ENCODE measurements at places on chromosomes 1 and 21.

GRCh38 chr1:97006044-97006661, 284.6 kb downstream of the PTBP2 start:
- DNase-seq: peak; percentile 61

GRCh38 chr1:15680561-15681348, 3.4 kb upstream of the PLEKHM2 start:
- no peak for DNase-seq

GRCh38 chr1:65068202-65069010, 79.6 kb upstream of the AK4 start:
- DNase-seq: no peak

DNA sequence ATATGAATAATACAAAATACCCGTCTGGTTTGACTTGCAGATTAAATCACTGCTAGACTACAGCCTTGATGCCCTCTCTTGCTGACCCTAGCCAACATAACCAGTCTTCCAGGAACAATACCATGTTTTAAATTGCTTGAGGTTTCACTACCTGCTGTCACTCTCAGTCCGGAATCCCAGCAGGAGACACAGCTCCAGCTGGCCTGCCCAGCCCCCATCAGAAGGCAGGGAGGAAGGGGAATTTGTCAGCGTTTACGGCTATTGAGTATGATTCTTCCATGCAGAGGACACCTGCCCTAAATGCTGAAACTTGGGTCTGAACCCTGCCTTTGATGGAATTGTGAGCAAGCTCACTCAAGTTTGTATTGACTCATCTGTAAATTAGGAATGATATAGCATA, 33.0 kb downstream of the ZNF496 start:
- no peak for DNase-seq

DNA sequence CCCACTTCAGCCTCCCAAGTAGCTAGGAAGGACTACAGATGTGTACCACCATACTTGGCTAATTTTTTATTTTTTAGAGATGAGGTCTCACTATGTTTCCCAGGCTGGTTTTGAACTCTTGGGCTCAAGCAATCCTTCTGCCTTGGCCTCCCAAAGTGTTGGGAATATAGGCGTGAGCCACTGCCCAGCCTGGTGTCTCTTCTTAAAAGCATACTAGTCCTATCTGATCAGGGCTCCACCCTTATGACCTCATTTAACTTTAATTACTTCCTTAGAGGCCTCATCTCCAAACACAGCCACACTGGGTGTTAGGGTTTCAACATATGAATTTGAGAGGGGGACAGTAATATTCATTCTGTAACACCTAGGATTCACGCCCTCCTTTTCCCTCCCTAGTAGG, 130.9 kb downstream of the GLIS1 start:
- no peak for DNase-seq

DNA sequence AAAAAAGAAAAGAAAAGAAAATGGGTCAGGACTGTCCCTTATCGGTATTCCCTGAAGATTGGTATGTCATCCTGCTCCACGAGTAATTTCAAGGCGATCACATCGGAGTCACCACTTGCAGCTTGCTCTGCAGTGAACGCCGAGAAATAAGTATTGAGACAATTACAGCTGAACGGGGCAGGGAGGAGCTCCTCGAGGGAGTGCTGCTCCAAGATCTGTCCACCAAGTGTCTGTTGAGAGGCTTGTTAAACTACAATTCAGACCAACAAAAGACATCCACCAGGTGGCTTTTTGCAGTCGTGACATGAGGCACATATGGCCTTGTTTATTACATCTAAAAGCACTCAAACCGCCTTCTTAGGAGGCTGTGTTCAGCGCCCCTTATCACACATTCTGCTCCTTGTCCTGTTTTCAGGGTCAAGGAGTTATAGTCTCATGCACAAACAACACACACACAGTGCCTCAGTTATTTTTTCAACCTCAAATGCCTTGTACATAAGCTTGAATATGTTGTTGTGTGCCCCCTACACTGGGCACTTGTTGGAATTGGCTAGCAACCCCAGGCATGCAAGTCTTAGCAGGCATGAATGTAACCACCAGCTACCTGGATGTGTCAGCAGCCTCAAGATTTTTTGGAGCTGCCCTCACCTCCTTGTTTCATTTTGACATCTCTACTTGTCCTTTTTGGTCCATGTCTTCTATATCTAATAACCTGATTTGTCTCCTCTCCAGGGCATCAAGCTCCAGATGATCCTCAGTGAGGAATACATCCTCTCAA, 13.0 kb upstream of the CD48 start:
- DNase-seq: no peak

GRCh38 chr1:175385316-175385715, 192.7 kb upstream of the KIAA0040 start:
- no peak for DNase-seq

- no peak for DNase-seq
Observed at GRCh38 chr1:168683871-168684270, 45.1 kb downstream of the DPT start.

- peak; percentile 42 for DNase-seq
Observed at GRCh38 chr1:104294259-104294658, 544.6 kb downstream of the AMY1C start.

DNA sequence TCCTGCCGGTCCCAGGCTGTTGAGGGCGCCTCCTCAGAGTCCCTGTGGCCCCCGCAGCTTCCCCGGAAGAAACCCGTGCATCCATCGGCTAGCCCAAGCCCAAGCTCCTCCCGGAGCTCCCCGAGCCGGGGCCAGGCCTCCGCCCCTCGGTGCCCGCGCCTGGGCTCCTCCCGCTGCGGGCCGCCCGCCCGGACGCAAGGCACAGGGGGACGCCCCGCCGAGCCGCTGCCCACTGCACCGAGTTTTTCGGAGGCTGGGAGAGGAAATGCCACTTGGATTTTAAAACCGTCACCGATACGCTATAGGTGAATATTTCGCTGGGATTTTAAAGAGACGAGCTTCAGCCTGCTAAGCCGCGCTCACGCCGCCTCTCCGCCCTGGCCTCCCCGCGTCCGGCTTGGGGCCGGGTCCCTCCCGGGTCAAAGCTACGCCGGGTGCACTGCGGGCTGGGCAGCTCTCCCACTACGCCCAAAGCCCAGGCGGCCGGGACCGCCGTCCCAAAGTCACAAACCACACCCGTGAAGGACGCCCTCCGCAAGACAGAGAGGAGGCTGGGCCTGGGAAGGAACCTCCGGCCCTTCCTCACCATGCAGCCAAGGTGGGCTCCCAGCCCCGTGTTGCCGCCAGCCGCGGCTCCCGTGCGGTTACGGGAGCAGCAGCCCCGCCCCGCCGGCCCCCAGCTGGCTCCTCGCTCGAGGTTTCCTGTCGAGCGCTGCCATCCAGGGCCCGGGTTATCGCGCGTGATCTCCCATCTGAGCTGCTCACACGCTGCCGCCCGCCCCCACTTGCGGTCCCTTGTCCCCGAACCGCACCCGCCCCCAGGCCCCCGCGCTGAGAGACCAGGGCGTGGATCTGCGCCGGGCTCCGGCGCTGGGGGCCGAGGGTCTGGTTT, 63.2 kb downstream of the CD247 start:
- DNase-seq: no peak

DNA sequence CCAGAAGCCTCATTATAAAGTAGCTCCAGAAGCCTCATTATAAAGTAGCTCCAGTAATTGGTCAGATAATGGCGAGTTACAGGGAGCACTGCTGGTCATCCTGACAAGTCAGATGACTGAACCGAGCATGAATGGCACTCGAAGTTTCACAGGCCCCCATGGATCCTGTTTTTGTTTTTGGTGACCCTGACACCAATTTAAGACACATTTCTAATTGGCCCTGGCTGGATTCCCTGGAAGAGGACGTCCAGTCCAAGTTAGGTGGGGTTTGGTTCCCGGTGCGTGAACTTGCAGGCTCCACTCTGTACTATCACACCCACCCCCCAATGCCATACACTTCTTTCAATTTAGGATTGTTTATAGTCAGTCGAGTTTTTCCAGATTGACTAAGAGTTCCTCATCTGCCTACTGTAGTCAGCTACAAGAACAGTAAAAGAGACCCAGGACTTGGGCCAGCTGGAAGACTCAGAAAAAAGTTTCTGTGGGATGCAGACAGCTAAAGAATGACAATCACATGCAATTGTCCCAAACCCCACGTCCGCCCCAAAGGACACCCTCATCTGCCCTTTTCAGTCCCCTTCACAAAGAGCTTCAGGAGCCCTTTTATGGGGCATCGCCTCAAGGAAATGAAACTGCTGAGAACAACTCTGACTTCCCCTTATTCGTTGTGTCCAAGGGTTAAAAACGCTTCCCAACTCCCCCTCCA, 2.7 kb downstream of the DHRS3 start:
- DNase-seq: no peak

DNA sequence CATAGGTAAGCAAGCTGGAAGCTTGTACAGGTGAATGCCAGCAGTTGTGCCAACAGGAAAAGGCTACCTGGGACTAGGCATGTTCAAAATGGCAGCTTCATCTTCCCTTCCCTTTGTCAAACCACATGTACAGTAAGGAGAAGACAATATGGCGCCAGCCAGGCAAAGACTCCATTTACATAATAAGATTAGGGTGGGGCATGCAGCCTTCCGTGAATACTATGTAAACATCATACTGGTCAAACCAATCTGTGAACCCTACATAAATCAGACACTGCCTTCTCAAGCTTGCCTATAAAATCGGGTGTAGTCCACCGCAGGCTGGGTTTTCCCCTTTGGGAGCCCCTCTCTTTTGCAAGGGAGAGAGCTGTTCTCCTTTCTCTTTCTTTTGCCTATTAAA, 24.6 kb downstream of the ATF3 start:
- DNase-seq: no peak

DNA sequence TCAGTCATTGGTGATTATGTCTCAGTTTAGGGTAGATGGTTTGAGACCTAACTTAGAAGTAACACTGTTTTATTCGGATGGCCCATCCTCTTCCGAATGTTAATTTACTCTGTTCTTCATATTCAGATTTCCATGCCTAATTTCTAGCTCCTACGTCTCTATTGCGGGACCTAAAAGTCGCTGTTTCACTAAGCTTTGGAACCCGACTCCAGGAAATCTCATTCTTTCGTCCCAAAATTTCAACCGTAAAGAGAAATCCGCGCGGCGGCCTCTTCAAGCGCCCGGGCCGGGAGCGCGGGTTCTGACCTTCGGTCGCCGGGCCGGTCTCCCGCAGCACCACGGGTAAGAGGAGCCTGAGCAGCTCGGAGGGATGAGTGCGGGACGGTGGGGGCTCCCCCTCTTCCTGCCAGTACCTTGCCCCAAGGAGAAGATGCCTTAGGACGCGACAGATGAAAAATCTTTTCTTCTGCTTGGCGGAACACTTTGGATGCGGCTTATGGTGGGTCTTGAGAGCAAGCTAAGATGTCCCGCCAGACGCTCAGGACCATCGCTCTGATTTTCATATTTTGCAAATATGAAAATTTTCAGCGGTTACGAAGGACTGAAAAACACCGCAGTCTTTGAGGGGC, 128.7 kb downstream of the PPIAL4G start:
- DNase-seq: no peak

DNA sequence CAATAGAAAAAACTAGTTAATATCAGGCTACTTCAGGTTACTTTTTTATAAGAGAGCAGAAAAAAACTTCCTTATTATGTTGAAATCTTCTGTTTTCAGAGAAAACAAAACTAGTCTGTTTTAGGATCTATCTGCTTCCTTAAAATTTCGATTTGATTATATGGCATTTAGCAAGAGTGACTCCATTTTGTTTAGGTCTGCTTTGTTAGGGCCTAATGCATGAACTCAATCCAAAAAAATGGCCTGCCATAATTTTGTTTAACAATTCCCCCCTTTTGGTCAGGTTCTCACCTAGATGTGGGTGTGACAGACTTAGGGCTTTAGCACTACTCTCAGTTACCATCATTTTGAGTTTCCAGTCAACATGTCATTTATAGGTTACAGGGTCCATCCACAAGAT, 89.8 kb upstream of the GNG12 start:
- DNase-seq: no peak

Measured in NCI-H446 treated with DMSO at 0.1 percent for 48 hours (cell line).